Activated T-helper 9 cell treated with anti-CD3 and anti-CD28 coated beads, Interleukin-2, amount 50 U/mL, for 16 hours (primary cell): ENCODE measurements at places on chromosomes 6 and 20.

DNA sequence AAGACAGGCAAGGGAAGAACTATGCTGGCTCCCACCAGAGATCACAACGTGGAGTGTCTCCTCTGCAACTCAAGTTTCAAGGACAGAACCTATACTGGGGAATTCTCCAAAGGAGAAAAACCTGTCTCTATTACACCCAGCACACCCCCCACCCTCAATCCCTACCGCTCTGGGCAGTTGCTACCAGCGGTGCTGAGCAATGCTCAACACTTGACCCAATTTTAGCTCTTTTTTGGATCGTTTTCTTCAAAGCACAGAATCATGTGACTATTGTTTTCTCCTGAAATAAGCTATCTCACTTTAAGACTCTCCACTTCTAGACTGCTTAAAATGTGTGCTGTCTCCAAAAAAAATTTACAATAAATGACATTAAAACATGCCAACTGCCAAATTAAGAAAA lies 23.3 kb downstream of the MAP7 start:
- DNase-seq, result no peak

DNA sequence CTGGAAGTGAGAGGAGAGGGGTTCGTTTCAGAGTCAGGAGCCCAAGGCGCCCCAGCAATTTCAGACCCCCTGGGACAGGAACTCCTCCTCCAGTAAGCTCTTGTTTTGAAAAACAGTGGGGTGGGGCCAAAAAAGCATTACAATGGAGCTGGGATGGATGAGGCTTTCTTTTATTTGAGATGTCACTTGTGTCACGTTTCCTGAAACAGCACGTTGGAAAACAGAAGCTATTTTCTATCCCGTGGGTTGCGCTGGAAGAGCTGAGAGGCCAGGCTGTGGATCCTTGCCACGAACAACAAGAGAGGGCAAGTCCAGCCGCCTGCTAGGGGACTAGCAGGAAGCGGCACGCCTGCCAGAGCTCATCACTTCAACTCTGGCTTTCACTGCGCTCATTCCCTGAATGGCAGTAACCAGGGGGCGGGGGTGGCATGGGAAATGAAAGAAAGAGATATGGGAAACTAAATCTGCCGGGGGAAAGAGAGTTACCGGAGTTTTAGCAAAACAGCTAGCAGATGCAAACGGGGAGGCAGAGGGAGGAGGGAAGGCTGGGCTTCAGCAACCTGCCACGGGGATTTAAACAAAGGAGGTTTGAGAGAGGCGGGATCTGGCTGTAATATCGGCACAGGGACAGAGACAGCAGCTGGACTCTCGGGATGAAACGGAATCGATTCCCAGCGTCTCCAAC lies 34.6 kb downstream of the GCNT2 start:
- no peak for DNase-seq

GRCh38 chr6:13013681-13014503 lies 297.3 kb downstream of the PHACTR1 start:
- DNase-seq, result no peak

DNA sequence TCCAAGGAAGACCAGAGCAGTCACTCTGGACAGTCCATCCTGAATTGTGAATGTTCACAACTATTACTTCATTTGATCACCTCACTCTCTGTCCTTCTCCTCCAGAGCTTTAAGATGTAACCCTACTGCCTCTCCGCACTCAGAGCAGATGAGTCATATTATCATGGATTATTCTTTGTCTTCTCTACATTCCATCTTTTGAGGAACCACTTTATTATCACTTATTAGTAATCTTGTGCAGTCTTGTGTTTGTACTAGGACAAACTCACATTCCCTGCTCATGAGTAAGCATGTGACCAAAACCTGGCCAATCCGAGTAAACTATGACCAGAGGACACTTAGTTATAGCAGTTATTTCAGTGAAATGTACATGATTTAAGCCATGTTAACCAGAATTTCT lies 401.5 kb upstream of the ADGRB3 start:
- no peak for DNase-seq

- no peak for DNase-seq
Observed at GRCh38 chr6:53672237-53672636, 6.7 kb upstream of the KLHL31 start.

GRCh38 chr6:107663308-107663707 lies 160.8 kb downstream of the SCML4 start:
- no peak for DNase-seq

- no peak for DNase-seq
Observed at GRCh38 chr6:118659513-118660217, 8.3 kb upstream of the CEP85L start.

DNA sequence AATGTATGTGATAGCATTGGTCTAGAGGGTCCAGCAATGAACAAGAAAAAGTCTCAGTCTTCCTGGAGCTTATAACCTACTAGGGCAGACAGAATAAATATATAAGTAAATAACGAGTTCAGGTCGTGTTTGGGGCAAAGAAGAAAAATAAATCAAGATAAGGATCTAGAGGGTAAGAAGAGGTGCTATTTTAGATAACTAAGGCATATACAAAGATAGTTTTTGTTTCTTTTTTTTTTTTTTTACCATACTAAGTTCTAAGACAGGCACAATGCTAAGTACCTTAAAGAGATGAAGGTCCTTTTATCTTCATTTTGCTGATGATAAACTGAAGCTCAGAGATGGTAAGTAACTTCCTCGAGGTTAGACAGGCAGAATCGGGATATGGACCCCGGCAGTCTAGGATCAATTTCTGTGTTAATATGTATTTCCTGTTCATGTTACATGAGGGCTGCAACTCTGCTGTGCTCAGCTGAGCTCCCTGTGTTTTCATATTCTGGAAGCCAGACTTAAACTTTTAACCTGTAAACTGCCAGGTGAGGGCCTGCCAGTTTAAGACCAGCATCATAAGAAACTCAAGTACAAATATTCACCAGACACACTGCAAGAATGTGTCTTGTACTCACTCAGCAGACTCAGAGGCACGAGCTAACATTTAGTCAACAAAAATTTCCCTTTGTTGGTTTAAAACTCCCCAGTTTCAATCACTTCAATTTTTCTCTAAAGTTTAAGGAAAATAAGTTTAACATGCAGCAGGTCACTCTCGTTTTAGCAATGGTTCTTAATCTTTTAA lies 23.3 kb downstream of the SESN1 start:
- DNase-seq, result no peak

DNA sequence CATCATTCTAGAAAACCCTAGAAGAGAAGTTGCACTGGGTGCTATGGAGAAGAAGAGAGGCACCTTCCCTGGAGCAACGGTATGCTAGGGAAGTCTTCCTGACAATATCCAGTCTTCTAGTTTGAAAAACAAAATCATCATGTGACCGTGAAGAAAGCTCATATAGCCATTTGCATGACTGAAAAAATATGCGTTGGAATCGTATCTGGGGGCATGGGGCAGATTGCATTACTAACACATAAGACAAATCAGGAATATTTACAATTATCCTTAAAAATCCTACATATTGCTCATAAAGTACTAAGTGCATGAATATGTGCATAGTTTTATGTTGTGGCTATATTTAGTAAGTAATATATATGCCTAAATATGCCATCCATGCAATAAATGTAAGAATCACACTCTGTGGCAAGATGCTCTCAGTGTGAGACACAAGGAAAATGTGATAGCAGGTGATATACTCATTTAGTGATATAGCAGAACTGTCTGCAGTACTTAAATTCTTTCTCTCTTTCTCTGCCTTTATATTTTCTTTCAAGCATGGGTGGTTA lies 26.8 kb downstream of the HTR1E start:
- no peak for DNase-seq

GRCh38 chr20:63525971-63526370 lies 5.4 kb downstream of the PPDPF start:
- no peak for DNase-seq

DNA sequence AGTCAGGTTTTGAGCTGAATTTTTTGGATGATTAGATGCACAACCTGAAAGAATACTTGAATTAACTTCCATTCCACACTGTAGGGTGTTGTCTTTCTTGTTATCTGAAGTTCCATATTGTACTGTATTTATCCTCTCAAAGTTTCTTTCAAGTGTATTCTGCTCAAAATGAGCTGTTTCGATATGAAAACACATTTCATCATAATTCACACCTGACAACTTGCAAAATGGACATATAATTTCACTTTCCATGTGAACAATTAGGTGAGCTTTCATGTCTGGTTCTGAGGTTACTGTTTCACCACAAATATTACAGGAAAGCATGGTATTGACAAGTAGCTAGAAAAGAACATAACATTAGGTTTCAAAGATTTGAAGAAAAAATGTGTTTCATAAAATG lies 1.7 kb downstream of the ZUP1 start:
- no peak for DNase-seq

DNA sequence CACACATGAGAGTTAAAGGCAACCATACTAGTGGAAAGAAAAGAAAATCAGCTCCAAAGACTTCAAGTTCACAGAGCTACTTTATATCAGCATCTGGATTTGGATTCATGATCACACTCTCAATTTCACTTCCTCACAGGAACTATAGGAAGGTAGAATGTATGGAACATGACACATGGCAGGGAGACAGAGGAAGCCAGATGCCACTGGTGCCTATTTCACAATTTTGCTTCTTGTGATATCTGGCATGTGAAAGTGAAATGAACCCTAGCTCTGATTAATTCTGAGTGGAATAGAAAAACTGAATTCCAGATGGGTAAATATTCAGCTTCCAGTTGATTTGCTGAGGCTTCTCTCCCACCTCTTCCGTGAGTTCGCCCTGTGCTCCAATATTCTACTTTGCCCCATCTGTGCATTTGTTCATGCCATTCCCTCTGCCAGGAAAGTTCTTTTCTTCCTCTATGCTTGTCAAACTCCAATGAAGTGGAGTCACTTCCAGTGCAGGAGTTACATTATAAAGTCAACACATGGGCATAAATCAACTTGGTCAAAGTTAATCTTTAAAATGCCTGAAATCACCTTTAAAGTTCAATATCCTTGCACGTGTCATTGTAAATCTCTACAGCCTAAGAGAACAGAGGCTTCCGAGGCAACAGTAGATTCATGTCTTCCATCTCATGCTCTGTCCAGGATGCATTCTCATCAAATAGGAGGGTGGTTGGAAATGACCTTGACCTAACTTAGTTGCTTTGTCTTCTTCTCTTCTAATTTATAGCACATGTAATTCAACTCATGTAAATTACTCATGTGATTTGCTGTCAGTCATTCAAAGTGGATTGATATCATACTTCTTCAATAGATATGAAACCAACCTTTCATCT lies 275.3 kb downstream of the HIVEP2 start:
- no peak for DNase-seq

- DNase-seq, result no peak
Observed at GRCh38 chr6:140809694-140810101, 1323.0 kb upstream of the GJE1 start.

DNA sequence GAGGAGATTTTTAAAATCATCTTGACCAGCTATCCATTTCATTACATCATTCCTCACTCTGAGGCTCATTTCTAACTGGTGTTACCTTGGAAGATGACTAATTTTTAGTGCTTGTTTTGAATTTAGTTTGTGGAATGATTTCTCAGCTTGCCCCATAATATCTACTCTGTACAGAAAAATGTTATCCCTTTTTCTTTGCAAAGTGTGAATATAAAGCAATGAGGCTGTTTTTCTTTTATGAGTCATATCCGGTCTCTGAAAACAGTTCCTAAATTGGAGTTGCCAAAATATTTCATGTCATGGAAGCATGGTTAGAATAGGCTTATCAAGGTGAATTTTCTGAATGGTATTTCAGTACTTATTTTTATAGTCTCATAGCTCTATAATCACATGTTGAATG lies 43.8 kb downstream of the FUT9 start:
- DNase-seq, result no peak

GRCh38 chr6:16437984-16438383 lies 199.6 kb downstream of the GMPR start:
- peak; percentile 24 for DNase-seq

DNA sequence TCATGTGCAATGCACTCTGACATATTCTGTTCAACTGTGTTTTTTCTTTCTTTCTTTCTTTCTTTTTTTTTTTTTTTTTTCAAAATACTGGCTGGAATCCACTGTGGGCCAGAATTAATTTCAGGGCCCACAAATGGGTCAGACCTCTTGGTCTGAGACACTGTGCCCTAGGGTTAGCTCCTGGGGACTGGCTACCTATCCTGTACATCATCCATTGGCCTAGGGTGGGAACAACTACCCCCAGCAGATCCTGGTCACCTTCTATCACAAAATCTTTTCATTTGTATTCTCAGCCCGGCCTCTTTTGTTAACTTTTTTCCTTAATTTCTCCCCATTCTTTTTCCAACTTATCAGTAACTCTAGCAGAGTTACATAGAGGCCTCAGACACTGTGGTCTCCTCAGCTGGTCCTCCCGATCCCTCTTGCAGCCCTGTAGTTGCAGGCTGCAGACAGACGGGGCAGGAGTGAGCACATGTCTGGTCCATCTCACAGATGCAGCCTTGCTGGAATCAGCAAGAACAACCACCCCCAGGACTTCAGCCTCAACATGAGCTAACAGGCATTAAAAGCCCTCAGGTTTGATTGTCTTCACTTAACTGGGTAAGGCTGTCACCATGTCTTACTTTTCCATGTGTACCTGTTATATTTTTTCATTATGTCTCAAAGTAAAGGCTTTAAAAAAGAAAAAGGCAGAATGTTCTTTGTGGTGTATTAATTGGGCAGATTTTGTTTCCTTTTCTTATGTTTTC lies 41.3 kb downstream of the TXLNB start:
- peak; percentile 12 for DNase-seq

DNA sequence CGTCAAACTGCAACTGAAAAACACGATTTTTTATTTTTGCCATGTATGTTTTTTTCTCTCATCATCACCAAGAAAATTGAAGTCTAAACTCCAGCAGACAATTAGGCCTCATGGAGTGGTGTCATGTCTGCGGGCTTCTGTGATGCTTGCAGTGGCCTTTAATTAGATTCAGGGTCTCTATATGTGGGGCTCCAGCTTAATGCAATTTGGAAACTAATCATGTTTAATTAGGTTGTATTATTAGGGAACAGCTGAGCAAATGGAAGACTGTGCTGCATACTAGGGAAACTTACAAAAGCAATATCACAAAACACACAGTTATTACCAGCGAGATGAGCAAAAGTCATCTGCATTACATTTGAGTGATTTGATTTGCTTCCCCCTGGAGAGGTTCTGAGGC lies 132.9 kb upstream of the PMEPA1 start:
- DNase-seq, result no peak

DNA sequence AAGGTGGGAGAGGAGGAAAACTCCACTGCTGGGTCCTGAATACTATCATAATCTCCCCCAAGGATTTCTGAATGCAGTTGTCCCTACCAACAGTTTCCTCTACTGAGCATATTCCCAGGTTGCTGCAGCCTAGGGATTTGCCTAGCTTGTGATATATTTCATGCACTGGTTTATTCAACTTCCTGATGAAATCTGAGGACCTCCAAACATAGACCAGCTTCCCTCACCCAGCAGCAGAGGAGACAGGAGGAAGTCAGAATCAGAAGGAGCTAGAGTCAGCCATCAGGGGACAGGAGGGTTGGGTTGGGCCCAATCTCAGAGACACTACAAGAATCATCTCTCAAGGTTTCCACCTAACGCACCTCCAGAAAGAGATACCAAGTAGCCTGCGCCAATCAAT lies 138.4 kb upstream of the TOP1 start:
- no peak for DNase-seq
